ENCODE measurements at places on chromosomes 6 and 20.

DNA sequence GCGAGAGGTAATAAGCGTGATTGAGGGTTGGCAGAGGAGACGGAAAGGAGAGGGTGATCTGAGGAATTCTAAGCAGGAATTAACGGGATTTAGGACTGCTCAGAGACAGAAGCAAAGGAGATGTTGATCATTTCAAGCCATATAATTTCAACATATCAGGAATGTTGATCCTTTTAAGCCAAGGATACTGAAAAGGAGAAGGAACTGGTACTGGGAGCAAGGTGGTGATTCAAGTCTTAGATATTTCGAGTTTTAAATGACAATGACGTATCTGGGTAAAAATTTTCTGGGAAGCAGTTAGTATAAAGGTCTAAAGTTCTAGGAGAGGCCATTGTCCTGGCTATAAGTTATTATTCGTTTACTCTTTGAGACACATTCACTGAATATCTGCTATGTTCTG lies 91.3 kb upstream of the OGFRL1 start:
- DNase-seq = no peak

- no peak for DNase-seq
These were observed 81.6 kb downstream of the FAM120B start for GRCh38 chr6:170388113-170388512.

- DNase-seq = no peak
These were observed 201.7 kb upstream of the PRDM1 start for GRCh38 chr6:105884426-105884825.

- no peak for DNase-seq
These were observed 248.9 kb downstream of the TPBG start for GRCh38 chr6:82612475-82613039.

- DNase-seq = no peak
These were observed 32.5 kb upstream of the SYNCRIP start for GRCh38 chr6:85675030-85675819.

- DNase-seq = no peak
These were observed 710.8 kb downstream of the DOK5 start for GRCh38 chr20:55186228-55186627.
